ENCODE measurements at places on chromosomes 5 and 9.

DNA sequence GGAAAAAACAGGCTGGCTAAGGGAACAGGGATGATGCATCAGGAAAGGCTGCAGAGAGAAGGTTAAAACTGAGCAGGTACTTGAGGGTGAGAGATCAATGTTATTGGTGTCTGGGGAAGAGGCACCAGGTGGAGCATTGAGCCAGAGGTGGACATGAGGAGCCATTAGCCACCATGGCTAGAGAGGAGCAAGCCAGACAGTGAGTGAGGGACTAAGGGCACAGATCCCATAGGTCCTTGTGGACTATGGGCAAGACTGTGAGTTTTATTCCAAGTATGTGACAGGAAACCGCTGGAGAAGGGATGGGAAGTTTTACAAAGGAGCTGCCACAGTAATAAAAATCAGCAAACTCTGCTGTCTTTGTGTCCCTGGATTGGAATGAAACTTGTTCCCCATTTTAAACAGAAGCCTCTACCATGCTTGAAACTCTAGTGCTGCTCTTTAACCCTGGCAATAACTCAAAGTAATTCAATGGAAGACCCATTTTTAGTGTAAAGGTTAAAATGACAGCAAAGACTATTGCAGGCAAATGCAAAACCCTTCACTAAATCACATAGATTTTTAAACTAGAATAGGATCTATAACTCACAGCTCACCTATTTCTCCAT is 349.8 kb downstream of the ENC1 start:
- no peak for DNase-seq

GRCh38 chr9:114218264-114219120 is 63.2 kb downstream of the COL27A1 start:
- DNase-seq = no peak

- DNase-seq = no peak
Measured at GRCh38 chr5:1525624-1526189, 1.9 kb upstream of the LPCAT1 start.

- DNase-seq = no peak
Measured at GRCh38 chr5:62084391-62084790, 221.6 kb upstream of the KIF2A start.

All from AML-193 (cell line).